GM10248 (cell line): ENCODE measurements at places on chromosomes 5 and 9.

DNA sequence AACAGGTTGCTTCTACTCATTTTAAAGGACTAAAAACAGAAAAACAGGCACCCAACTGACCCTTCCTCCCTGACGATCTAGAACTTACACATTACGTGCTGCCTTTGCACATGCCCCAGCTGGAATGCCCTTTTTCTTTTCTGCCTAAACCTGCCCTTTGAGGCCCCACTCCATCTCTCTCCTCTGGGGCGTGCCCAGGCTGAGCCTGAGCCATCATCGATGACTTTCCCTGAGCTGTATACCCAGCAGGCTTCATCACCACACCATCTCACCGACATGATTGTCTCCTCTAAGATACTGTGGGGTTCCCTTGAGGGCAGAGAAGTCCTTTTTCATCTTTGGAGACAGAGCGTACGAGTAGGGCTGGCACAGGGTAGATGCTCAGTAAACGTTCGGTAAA is 24.1 kb upstream of the GABBR2 start:
- DNase-seq = no peak

- DNase-seq = no peak
Measured at GRCh38 chr9:89538871-89539270, 41.0 kb upstream of the SEMA4D start.

DNA sequence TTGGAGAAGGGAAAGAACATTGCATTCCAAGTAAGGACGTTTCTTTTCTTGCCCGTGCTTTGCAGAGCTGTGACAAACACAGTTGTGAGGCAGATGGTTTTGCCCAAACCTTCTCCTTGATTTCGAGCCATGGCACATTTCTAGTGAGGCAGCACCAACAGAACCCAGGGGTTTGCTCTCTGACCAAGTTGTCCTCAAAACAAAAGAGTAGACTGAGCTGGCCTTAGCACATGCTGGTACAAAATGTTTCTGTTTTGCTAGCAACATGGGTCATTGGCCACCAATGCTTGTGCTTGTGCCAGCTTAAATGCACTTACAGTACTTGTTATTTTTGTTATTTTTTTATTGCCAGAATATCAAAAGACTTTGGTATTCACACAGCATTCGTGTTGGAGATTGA is 328.8 kb downstream of the GADD45G start:
- no peak for DNase-seq

- no peak for DNase-seq
Measured at GRCh38 chr9:117403848-117404247, 11.0 kb downstream of the ASTN2 start.

GRCh38 chr5:179825655-179826182 is 5.0 kb downstream of the SQSTM1 start:
- no peak for DNase-seq

GRCh38 chr5:111948092-111948841 is 191.3 kb upstream of the NREP start:
- no peak for DNase-seq

- no peak for DNase-seq
Measured at GRCh38 chr9:28120184-28120583, 546.9 kb upstream of the C9orf72 start.

- no peak for DNase-seq
Measured at GRCh38 chr9:134950386-134951210, 32.9 kb upstream of the FCN1 start.

DNA sequence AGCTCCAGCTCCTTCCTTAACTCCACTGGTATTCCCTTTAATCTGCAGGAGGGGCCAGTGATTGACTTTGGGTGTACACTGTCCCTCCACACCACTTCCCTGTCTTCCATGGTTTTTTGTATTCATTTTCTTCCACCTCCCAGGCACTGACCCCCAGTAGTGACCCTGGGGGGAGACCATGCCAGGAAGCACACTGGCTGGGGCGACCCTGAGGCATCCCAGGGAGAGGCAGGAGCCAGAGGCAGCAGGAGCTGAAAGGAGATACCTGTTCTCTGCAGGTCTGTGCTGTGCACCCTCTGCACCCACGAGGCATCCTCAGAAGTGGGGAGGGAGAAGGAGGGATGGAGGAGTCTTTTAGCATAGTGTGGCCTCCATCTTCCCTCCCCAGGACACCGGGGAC is 27.6 kb downstream of the IRX4 start:
- no peak for DNase-seq

- DNase-seq = no peak
Measured at GRCh38 chr5:39558541-39558940, 133.8 kb upstream of the DAB2 start.
